Left colon (tissue), 2 donors: ENCODE measurements at places on chromosomes 3 and 15. TPM values are rescaled to one million over a fixed set of nuclear protein-coding genes. Genes with fewer than 3 reads are reported as not detected.

GRCh38 chr3:60514085-60514649 lies 737.1 kb downstream of the FHIT start:
- no peak for DNase-seq

DNA sequence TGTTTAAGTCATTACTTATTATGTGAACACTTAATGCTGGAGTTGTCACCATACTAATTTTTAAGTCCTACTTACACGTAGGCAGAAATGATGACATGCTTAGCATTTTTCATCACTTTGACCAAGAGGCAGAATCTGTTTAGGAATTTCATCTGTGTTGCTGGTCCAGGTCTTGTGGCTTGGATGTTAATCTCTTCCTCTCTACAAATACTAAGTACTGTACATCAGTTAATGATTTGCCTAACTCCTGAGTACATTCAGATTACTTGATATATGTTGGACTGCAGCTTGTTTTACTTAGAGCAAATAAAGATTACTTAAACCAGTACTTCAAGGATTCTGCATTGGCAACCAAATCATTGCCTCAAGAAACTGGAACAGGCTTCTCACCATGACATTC lies 8.6 kb downstream of the SNRK start:
- no peak for DNase-seq

GRCh38 chr15:72521682-72522081 lies 47.6 kb downstream of the ARIH1 start:
- no peak for DNase-seq

ADGRG7 gene
- total RNA-seq = 15.6 TPM

DNA sequence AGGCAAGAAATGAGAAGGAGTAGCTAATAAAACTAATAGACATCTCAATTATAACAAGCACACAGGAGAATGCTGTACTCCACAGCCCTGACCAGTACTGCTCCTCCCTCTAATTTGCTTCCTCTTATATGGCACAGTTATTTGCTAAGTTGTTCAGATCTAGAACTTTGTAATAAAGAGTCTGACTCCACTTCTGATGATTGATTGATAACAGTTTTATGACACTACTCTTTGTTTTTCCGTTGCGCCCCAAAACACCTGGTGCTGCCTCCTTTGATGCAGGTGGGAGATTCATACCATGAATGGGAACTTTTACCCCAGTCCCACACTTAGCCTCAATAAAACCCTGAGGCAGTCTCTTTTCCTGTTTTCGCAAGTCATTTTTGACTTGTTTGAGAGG lies 777.7 kb downstream of the GBE1 start:
- no peak for DNase-seq

DNA sequence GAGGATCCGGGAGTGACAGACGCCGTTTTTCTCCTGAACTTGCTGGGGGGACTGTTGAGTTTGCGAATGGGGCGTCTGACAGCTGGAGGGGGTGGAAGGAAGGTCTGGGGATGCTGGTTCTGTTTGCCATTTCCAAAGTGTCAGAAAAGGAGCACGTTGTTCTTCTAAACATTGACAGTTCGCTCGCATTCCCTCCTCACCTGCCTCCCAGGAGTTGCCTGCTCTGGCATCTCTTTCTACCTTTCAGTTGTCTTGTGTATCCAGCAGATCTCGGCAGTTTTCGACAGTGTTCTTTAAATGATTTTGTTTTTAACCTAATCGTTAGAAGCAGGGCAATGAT lies 829 bp downstream of the SELENOT start:
- DNase-seq = no peak

DNA sequence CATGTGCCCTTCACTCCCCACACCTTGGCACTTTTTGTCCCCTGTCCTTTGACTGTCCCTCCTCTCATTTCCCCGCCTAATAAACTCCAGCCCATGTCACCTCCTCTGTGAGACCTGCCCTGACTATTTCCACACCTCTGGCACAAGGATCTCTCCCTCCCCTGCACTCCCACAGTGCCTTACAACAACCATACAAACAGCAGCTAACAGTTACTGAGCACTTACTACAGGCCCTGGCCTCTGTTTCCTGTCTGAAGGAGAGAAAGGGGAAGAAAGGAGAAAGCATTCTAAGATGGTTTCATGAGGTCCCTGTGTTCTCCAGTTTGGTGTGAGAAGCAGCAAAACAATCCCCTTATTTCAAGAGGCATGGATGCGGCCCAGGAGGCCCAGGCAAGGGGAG lies 20.0 kb upstream of the TRH start:
- no peak for DNase-seq

DNA sequence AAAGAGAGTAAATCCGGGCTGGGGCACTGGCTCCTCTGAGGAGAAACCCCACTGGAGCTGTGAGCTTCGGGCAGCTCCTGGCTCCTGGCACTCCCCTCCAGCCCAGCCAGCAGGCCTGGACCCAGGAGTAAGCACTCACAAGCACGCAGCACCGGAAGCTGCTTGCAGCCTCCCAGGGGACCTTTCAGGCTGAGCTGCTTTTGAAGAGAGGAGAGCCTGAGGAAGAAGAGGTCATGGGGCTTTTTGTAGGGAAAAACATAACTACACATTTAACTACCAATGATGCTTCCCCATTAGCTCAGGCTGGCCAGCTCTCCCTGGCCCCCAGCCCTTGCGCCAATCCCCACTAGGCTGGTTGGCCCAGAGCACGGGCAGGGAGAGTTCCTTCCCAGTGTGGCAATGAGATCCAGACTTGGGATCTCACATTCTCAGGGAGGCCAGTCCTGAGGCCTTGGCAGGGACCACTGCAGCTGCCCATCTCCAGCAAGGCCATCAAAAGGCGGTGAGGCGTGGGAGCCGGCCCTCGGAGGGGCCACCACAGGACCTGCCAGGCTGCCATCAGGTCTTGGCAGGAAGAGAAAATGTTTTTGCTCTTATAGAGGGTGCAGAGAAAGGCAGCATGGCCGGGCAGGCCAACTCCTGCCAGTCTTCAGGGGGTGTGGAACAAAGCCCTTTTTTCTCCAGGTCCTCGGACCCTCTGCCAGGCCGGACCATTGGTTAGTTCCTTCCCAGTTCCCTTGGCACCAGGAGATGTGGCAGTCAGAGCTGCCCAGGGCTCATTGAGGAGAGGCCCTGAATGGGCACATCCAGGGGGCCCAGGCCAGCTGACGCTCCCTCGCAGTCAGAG lies 41.5 kb upstream of the MFGE8 start:
- DNase-seq = no peak

DNA sequence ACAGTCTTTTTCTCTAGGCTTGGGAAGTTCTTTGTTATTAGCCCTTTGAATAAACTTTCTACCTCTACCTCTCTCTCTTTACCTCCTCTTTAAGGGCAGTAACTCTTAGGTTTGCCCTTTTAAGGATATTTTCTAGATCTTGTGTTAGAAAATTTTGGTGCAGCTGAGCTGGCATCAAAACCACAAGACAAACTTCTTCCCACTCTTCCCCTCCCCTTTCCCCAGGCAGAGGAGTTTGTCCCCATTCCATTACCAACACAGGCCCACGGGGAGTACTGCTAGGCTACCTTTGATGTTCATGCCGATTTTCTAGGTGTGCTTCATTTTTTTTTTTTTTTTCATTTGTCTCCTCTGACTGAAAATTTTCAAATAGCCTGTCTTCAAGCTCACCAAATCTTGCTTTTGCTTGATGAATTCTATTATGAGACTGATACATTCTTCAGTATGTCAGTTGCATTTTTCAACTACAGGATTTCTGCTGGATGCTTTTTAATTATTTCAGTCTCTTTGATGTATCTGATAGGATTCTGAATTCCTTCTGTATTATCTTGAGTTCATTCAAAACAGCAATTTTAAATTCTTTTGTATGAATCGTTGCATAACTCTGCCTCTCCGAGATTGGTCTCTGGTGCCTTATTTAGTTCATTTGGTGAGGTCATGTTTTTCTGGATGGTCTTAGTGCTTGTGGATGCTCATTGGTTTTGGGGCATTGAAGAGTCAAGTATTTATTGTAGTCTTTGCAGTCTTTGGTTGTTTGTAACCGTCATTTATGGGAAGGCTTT lies 112.0 kb downstream of the UBE2E2 start:
- no peak for DNase-seq

ST3GAL6 gene
- 2.8 TPM for total RNA-seq

DNA sequence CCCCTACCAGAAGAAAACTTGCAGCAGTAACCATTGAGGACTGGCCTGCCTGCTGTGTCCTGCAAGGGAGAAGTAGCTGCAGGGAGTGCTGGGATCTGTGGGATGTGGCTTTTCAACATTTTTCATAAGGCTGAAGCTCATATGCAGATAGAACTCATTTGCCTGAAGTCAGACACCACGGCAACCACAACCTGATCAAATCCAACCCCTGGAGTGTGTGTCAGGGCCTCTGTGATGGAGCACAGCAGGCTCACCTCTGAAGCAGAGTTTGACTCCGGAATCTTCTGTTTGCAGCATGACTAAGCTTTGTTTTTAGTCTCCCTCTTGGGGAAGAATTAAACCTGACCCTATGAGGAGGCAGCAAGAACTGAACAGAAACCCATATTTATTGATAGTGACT lies 508.7 kb downstream of the AGBL1 start:
- DNase-seq = no peak

PRR20G gene
- not detected for total RNA-seq

DNA sequence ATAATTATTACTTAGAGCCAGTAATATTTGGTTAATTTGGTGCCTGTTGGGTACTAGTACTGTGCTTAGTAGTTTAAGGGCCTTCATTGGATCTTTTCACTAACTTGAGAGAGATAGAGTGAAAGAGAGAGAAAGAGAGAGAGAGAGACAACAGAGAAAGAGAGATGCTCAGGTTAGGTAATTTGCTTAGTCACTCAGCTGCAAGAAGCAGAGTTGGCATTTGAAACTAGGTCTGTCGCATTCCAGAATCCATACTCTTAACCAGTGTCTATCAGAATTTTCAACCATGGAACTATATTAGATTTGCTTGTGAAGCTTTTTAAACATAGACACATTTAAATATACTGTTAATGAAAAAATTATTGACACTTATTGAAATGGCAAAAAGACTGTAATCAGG lies 31.1 kb upstream of the NUDT16 start:
- no peak for DNase-seq

DNA sequence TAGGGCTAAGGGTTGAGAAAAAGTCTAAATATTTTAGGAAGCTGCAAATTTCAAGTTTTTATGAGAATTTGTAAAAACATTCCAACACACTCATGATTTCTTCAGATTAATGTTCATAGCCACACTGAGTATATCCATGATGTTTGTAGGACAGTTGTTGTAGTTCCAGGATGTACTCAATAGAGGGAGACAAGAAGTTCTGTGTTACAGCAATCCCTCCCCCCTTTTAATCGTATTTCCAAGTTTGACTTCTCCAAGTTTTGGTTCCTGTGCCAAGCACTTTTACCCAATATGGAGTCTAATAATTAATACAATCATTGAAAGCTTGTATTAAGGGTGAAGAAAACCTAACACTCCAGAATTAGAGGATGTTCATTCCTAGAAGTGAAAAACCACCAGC lies 143.4 kb downstream of the FEZF2 start:
- no peak for DNase-seq
